ENCODE measurements at places on chromosomes 6 and 20.

- no peak for DNase-seq
Observed at GRCh38 chr6:21423106-21423854, 170.3 kb upstream of the SOX4 start.

DNA sequence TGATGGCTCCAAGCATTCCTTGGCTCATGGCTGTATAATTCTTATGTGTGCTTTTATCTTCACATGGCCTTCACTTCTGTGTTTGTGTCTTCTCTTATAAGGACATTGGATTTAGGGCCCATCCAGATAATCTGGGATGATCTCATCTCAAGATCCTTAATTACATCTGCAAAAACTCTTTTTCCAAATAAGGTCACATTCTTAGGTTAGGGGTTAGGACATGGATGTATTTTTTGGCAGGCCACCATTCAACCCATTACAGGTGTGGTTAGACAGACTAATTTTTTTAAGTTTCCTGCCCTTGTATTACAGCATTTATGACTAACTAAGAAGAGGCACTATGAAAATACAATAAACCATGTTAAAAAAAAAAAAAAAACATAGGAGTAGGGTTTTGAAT lies 254.0 kb downstream of the TPBG start:
- no peak for DNase-seq

GRCh38 chr6:36765190-36765589 lies 67.6 kb downstream of the RAB44 start:
- no peak for DNase-seq

DNA sequence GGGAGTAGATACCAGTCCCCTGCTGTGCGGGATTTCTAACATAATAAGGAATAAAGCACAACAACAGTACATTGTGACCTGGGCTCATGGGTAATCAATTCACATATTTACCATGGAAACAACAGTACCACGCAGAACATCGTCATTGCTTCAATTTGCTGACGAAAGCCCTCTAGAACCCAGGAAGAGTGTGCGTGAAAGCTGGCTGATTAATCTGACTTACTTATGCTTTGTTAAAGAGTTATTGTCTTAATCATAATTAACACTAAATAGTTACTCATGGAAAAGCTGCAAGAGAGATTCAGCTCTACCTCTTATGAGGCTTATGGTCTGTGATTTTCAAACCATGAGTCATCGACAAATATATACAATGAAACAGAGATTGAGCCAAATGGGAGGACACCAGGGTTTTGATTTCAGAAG lies 644.3 kb upstream of the AGPAT4 start:
- peak; percentile 68 for DNase-seq

Measured in fibroblast of skin of right quadriceps (primary cell).